Astrocyte (in vitro differentiated cells and primary cell): ENCODE measurements at places on chromosomes 3 and 15. TPM values are rescaled to one million over a fixed set of nuclear protein-coding genes. Genes with fewer than 3 reads are reported as not detected.

GRCh38 chr3:78277801-78278200 is 1237.9 kb downstream of the ROBO2 start:
- H3K27me3 ChIP-seq, result no peaks in the 10 kb centered on the region
- no peaks in the 10 kb centered on the region for H3K4me1 ChIP-seq

DNA sequence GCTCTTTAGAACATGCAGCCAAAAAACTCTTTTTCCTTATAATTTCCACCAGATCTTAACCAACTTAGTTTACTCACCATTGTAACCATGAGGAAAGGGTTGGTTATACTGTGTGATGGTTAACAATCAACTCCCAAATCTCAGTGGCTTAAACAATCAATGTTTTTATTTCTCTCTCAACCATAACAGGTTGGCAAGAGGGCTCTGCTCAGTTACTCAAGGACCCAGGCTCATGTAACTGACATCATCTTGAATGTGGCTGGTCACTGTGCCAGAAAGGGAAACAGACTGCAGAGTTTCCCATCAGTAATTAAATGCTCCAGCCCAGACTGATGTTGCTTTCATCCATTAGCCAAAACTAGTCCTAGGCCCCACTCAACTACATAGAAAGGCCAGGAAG is 69.0 kb downstream of the ANKRD28 start:
- H3K4me1 ChIP-seq, result peaks cover 3% of the 10 kb centered on the region
- H3K27me3 ChIP-seq, result no peaks in the 10 kb centered on the region
- H3K27ac ChIP-seq, result no peak overlapping the region
- H3K4me3 ChIP-seq, result no peak overlapping the region

DNA sequence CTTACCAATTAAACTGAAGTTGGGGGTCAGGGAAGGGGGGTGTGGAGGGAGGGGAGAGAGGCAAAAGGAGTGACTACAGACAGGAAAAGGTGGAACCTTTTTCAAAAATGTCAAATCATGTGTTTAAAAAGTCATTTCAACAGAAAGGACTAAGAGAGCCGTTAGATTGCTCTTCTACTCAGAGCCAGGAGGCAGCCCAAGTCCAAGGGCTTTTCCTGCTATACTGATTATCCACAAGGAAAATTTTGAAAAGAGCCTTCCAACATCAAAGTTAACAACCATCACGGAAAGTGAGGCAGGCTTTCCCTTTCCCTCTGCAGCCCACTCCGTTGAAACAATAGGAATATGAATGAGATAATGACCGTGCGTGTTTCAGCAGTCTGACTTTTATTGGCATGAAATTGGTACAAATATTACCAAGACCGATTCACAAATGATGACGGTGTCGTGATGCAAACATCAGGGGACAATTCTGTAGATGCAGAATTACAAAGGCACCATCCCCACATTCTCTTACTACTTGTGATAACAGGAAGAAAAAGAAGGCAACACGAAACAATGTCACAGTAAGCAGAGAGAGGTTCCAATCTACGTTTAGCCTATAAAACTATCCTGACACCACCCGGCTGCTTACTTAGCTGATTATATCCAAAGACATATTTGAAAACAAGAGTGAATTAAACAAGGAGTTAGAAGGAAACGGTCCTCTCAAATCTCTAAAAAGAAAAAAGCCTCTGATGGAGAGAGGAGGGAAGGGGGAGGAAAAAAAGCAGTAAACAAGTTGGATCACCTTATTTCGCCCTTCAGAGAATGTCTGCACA is 453.7 kb downstream of the FOXP1 start:
- H3K36me3 ChIP-seq, result no peaks in the 10 kb centered on the region
- H3K4me1 ChIP-seq, result peaks cover 53% of the 10 kb centered on the region
- DNase-seq, result peak; percentile 49
- peak overlapping the region; percentile 69 for H3K4me3 ChIP-seq
- H3K27ac ChIP-seq, result peak overlapping the region; percentile 92

DNA sequence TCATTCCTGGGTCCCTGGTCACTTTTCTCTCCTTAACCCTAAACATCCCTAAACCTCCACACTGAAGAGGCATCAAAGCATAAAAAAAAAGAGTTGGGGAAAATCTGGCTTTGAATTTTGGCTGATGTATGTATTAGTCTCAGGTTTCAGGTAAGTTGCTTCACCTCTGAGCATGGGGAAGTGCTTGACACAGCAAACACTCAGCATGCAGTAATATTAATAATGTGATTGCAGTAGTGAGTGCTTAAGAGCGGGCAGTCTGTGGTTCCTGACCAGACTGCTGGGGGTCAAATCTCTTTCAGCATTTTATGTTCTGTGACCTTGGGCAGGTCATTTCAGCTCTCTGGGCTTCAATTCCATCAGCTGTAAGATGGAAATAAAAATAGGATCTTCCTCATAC is 467.9 kb downstream of the SOX2 start:
- H3K4me3 ChIP-seq, result no peak overlapping the region
- no peaks in the 10 kb centered on the region for H3K36me3 ChIP-seq
- no peak overlapping the region for H3K27ac ChIP-seq
- DNase-seq, result no peak
- H3K4me1 ChIP-seq, result peaks cover 3% of the 10 kb centered on the region

- H3K4me3 ChIP-seq, result no peak overlapping the region
- H3K27ac ChIP-seq, result no peak overlapping the region
- peaks cover 54% of the 10 kb centered on the region for H3K36me3 ChIP-seq
- DNase-seq, result no peak
Measured at GRCh38 chr15:58882243-58882642, 51.2 kb downstream of the SLTM start.

ACP3 gene
- total RNA-seq, result not detected in 2 replicates

DNA sequence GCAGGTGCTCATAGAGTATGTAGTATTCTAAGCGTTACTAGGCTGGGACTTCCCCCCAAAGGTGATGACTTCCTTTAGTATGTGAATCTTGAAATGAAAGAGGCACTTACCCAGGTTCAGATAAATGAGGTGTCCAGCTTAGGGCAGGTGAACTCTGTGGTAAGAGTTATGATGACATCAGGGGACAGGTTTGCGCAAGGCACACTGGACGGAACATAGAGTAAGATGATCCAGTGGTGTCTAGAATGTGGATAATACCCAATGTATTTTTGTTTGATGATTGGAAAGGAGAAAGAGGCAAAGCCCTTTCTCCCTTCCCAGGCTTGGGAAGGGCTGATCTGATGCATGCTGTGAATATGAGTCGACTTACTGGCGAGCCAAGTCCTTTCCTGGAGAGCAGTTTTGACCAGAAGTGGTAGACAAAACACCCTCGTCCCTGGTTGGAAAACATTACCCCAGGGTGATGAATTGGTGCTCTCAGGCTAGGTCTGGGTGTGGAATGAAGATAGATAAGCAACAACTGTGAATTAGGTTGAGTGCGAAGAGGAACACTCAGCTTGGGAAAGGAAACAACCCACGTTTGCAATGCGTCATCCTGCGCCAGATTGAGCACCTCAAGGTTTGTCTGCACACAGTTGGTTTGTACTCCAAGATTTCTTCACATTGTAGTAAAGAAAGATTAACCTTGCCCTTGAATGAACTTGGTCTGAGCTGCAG is 124.2 kb downstream of the GHSR start:
- peaks cover 42% of the 10 kb centered on the region for H3K36me3 ChIP-seq
- H3K4me3 ChIP-seq, result no peak overlapping the region
- peak overlapping the region; percentile 76 for H3K27ac ChIP-seq
- H3K4me1 ChIP-seq, result peaks cover 34% of the 10 kb centered on the region
- no peaks in the 10 kb centered on the region for H3K27me3 ChIP-seq
- DNase-seq, result peak; percentile 99

LYSMD2 gene
- 3.4 and 4.9 TPM in 2 replicates for total RNA-seq

GRCh38 chr15:62485170-62485720 is 320.2 kb upstream of the C2CD4B start:
- no peaks in the 10 kb centered on the region for H3K27me3 ChIP-seq
- H3K36me3 ChIP-seq, result no peaks in the 10 kb centered on the region
- no peak for DNase-seq
- peaks cover 8% of the 10 kb centered on the region for H3K4me1 ChIP-seq

AGBL1 gene
- not detected in 2 replicates for total RNA-seq

DNA sequence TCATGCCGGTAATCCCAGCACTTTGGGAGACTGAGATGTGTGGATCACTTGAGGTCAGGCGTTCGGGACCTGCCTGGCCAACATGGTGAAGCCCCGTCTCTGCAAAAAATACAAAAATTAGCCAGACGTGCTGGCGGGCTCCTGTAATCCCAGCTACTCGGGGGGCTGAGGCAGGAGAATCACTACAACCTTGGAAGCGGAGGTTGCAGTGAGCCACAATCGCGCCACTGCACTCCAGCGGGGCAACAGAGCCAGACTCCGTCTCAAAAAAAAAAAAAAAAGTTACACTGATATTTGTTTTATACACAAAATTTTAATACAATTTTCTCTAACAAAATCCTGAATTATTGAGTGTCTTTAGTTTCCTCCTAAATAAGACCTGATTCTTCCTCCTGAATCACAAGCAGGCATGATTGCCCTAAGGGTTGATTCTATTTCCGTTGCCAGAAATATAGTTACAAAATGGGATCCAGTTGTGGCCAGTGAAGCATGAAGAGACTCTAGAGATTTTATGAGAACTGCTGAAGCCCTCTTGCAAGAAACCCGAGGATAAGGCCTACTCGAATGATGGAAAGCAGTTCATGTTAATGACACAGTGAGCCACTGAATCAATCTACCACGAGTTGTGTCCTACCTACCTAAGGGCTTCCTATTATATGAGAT is 9.6 kb upstream of the SMARCC1 start:
- no peak overlapping the region for H3K27ac ChIP-seq
- H3K4me3 ChIP-seq, result no peak overlapping the region
- no peak for DNase-seq
- no peaks in the 10 kb centered on the region for H3K27me3 ChIP-seq
- H3K4me1 ChIP-seq, result no peaks in the 10 kb centered on the region
- H3K36me3 ChIP-seq, result no peaks in the 10 kb centered on the region

DNA sequence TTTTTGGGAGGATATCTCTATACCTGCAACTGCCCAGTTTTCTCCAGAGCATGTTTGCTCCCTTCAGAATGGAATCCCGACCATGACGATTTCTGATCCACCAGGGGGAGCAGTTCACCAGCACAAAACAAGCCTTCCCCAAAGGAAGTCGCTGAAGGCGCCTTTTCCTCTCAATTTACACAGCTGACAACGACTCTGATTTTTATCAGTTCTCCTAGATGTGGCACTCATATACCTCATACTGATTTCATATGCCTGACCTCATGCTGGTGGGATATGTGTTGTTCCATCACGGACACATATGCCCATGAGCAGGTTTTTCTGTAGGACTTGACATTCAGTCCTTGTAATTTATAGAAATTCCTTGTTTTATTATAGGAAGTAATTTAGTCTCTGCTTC is 1028.2 kb downstream of the MCTP2 start:
- DNase-seq, result peak; percentile 46
- peaks cover 22% of the 10 kb centered on the region for H3K4me1 ChIP-seq

BFSP2 gene
- total RNA-seq, result not detected in 2 replicates

- H3K4me3 ChIP-seq, result no peak overlapping the region
- H3K36me3 ChIP-seq, result no peaks in the 10 kb centered on the region
- peaks cover 8% of the 10 kb centered on the region for H3K4me1 ChIP-seq
- DNase-seq, result no peak
- no peak overlapping the region for H3K27ac ChIP-seq
Measured at GRCh38 chr3:23993556-23994243, 48.6 kb downstream of the NR1D2 start.
